Effector CD4-positive, alpha-beta T cell (primary cell): ENCODE measurements at places on chromosomes 1 and 21.

DNA sequence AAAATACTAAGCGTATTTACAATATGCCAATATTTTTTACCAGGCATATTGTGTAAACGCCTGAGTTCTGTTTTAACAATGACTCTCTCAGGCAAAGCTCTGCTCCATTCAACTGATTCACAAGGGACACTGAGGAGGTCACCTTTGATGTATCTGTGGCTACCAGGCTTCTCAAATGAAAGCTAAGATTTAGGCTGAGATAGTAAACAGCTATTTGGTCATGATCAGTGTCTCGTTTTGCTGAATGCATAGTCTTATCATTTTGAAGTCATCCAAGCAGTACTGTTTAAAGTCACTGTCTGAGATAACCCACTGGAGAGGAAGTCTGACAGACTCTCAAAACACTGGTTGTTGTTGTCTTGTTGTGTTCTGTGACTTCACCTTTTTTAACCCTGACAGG lies 13.7 kb upstream of the PLPPR5 start:
- no peak for DNase-seq

GRCh38 chr21:46057111-46057709 lies 40.7 kb upstream of the COL6A2 start:
- DNase-seq: no peak

DNA sequence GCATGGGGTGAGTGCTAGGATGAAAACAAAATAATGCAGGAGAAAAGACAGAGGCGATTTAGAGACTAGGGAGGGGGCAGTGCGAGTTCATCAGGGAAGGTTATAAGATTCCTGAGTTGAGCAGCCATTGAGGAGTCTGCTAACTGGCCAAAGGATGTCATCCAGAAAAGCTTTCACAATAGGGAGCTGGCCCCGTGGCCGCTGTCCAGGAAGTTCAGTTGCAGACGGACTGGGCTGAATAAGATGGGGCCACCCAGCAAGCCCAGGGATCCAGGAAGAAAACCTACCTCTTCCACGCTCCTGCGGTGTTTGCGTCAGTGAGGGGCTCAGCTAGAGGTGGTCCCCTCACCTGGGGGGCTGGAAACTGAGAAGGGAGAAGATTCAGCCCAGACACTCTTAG lies 4.0 kb upstream of the PKP1 start:
- DNase-seq: no peak

GRCh38 chr1:59494145-59494833 lies 197.4 kb downstream of the FGGY start:
- DNase-seq: no peak

- DNase-seq: no peak
Observed at GRCh38 chr1:226625832-226626576, 77.4 kb downstream of the STUM start.

DNA sequence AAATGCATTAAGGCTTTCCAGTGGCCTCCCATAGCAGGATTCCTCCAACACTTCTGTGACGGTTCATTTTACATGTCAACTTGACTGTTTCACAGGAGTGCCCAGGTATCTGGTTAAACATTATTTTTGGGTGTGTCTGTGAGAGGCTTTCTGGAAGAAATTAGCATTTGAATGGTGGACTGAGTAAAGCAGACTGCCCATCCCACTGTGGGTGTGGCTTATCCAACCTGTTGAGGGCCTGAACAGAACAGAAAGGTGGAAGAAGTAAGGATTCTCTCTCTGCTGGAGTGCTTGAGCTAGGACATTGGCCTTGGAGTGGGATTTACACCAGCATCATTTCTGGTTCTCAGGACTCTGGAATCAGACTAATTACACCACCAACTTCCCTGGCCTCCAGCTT lies 85.6 kb downstream of the RGS7 start:
- no peak for DNase-seq

DNA sequence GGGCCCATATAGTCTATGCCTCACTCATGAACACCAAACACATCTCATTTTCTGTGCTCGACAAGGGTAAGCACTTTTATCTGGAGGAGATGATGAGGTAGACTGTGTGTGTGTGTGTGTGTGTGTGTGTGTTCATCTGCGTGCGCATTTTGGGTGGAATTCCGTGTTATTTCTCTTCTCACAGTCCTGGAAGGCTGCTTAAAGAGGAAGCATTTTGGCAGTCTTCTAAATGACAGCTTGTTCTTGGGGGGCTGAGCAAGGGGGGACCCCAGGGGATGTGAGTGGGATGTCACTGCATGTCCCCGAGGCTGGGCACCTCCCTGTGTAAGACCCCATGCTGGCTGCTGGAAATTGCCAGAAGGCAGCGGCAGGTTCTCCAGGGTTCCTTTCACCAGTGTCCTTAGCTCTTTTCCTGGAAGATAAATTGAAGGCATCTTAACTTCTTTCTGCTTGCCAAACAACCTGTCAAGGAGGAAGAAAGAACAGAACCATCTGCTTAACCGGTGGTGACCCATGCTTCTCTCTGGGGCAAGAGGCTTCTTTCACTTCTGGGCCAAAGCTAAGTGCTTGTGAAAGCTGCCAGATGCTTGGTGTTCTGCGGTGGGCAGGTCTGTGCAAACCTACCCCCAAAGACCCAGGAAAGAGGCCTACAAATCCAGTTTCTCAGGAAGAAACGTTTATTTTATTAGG lies 9.9 kb upstream of the RD3 start:
- no peak for DNase-seq

DNA sequence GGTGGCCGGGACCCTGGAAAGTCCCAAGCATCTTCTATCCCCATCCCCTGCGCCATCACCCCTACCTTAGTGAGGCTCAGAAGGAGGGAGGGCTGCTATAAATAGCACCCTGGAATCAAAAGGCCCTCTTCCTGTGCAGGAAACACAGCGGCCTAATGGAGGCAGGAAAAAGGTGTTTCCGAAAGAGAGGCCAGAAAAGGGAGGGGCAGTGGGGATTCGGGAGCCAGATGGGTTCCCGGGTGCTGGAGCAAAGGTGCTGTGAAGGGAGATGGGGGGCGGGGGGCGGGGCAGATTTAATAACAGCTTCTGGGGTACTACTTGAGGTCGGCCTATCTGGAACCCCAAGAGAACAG lies 16.6 kb downstream of the NAV1 start:
- no peak for DNase-seq

DNA sequence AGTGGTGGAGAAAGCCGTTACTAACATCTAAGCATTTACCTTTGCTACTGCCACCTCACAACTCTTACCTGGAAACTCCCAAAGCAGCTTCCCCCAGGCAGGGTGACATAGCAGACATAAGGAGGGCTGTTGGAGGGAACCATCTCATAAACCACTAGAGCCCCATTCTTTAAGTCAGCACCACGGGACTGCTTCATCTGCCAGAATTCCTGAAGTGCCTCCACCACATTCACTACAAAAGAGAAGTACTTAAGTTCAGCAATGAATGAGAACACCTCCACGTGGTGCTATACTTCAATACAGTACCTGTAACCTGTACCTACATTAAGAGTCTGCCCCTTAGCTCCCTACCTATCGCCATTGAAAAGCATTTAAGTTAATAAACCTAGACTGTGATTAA lies 10.3 kb downstream of the LIX1L start:
- DNase-seq: no peak
